ENCODE measurements at places on chromosomes 2 and 18.

DNA sequence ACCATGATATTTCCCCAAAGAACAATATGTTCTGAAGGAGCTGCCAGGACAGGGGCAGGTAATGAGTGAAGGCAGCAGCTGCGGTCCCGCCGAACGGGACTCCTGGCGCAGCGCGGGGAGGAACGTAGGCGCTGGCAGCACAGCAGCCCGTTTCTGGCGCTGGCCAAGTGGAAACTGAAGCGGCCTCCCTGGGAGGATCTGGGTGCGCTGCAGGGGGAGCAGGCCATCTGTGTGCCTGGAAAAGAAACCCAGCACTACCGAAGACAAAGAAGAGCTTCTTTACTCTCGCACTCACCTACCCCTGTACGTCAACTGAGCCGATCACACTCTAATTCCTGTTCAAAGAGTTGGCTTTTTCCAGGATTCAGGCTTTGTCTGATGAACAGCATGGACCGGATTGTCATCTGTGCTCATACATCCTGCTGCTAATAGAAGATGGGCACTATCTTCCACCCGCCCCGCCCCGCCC is 11.8 kb downstream of the G6PC2 start:
- DNase-seq, result peak; percentile 74

- no peak for DNase-seq
Measured at GRCh38 chr18:21714474-21714873, 9.9 kb upstream of the ABHD3 start.

- no peak for DNase-seq
Measured at GRCh38 chr18:54739476-54739875, 88.8 kb upstream of the RAB27B start.

GRCh38 chr2:217279140-217279539 is 419.3 kb upstream of the TNP1 start:
- DNase-seq, result no peak

DNA sequence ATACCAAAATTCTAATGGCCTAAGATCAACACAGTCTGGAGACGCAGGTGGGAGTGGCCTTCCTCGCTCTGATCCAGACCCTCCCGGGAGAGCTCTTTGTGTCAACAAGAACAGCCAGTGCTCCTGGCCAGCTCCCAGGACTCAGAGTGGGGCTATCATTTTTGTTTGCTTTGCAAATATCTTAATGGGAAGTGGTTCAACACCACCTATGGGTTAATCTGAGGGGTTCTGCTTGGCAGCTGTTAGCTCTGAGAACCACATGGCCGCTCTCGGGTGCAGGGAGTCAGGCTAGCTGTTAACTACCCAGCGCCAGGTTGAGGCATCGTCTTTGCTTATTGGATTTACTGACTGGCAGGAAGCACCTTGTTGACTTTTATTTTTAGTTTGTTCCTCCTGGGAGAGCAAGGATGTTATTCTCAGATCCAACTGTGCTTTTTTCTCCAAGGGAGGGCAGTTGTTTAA is 184.8 kb upstream of the SP5 start:
- peak; percentile 70 for DNase-seq

GRCh38 chr2:176114930-176115625 is 1.5 kb upstream of the HOXD10 start:
- no peak for DNase-seq

GRCh38 chr2:200617156-200618053 is 31.6 kb downstream of the AOX1 start:
- no peak for DNase-seq

DNA sequence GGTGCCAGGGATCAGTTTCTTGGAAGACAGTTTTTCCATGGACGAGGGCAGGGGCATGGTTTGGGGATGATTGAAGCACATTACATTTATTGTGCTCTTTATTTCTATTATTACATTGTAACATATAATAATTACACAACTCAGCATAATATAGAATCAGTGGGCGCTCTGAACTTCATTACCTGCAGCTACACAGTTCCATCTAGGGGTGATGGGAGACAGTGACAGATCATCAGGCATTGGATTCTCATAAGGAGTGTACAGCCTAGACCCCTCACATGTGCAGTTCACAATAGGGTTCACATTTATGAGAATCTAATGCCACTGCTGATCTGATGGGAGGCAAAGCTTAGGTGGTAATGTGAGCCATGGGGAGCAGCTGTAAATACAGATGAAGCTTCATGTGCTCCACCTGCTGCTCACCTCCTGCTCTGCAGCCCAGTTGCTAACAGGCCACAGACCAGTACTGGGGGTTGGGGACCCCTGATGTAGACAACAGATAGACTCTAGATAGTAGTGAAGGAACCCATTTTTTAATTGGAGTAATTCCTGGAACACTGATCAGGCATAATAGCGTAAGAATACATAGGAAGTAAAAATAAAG is 41.5 kb upstream of the MC4R start:
- DNase-seq, result no peak

DNA sequence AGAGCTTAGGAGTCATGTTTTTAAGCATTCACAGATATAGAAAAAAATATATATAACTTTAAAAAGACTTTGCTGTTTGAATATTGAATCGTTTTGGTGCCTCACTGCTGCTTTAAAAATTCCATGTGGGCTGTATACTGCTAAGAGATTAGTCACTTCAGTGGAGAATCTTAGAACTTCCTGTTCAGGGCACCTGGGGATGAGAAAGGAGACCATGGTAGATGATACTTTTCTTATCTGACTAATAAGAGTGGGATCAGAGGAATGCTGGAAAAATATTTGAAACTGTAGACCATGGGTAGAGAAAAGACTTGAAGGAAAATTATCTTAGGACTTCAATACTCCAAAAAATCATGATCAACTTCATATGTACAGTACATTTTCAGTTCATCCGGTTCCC is 442.2 kb upstream of the SETBP1 start:
- no peak for DNase-seq

- no peak for DNase-seq
Measured at GRCh38 chr2:225891013-225891412, 491.5 kb downstream of the NYAP2 start.

- no peak for DNase-seq
Measured at GRCh38 chr2:169118060-169118459, 48.7 kb downstream of the DHRS9 start.

DNA sequence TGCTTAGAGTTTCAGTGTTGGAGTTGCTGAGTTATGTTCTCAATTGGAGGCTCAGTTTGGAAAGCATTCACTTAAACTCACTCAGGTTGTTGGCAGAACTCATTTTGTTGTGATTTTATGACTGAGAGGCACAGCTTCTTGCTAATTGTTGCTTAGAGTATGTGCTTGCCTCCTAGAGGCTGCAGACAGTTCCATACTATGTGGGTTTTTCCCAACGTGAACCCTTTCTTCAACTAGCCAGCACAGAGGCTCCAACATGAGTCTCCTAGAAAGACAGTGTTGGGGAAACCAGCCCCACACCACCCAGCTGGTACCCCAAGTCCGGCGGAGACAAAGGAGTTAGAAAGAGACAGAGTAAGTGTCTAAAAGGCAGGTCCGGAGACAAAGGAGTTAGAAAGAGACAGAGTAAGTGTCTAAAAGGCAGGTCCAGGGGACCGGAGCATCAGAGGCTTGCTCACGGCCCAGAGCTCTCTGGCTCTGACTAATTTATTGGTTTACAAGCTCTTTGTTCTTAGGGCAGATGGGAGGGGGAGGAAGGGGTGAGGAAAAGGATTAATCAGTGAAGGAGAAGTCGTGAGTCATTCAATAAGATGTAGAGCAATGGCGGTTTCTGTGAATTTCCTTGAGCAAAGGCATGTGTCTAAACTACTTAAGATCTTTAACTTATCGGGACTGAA is 999.7 kb upstream of the LRRTM1 start:
- no peak for DNase-seq

DNA sequence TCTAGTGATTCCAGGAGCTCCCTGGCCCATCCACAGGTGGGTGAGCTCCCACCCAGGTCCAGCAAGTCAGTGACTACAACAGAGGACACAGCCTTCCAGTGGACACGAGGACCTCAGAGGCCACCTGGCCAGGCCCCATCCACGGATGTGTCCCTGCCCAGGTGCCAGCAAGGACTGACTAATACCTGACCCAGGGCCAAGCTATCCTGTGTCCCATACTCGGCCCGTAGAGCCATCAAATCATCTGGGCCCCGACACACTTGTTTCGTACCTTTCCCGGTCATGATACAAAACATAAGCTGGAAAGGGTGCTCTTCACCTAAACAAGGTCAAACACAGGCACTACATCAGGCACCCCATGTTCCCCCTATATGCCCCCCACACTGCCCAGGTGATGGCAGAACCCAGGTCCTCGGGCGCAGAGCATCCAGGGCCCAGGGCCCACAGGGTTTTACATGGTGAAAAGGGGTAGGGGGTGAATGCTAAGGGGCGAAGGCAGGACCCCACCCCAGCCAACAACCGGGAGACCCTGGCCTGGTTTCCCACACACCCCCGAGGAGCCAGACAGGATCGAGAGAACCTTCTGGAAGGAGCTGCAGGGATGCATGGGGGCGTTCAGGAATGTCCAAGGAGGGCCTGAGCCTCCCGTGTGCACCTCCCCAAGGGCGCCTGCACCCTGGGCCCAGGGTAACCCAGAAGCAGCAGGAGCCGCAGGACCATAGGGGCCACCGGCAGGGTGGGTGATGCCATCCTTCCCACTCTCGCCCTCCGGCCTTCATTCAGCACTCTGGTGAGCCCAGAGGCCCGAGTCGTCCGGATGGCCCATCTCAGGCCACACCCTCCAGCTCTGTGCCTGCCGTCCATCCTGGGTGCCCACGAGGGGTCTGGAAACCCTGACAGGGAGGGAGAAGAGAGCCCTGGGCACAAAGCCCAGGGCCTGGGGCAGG is 94.3 kb downstream of the HDAC4 start:
- DNase-seq, result no peak

DNA sequence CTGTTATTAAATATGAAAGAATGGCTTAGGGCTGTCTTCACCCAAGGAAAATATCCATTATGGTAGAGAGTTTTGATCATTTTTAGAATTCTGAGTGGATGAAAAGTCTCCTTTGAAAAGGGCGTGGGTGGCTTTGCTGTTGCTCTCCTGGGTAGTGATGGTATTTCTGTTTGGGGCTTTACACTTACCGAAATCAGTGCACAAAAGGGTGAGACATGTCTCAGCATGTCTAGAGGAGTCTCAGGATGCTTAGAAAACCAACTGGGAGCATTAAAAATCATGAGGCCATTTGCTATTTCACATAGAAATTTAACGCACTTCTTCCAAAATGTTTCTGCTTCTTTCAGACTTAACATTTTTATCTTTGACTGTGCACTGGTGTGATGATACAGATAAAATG is 49.6 kb downstream of the ZCCHC2 start:
- no peak for DNase-seq

- no peak for DNase-seq
Measured at GRCh38 chr18:58604311-58604710, 24.6 kb downstream of the ALPK2 start.

DNA sequence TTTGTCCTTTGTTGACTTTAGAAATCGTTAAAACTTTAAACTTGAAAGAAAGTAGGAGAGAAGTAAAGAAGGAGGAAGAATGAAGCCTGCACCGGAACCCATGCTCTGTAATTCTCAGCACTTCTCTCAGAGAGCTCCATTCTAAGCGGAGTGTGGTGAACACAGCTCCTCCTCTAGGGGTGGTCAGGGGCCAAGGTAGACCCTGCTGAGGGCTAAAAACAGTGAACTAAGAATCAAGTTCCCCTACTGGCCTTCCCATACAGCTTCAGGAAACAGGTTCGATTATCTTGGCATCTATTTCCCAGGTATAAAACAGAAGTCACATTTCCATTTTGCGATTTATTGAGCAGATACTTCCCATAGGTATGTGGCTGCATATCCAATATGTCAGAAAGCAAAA is 92.7 kb upstream of the ASAP2 start:
- DNase-seq, result no peak

- no peak for DNase-seq
Measured at GRCh38 chr2:24926602-24927252, 6.7 kb upstream of the ADCY3 start.

- DNase-seq, result no peak
Measured at GRCh38 chr2:105660489-105660888, 84.2 kb upstream of the NCK2 start.

- DNase-seq, result no peak
Measured at GRCh38 chr2:136232456-136233172, 114.7 kb upstream of the CXCR4 start.

- DNase-seq, result peak; percentile 63
Measured at GRCh38 chr2:71939588-71940535, 207.8 kb downstream of the CYP26B1 start.

GRCh38 chr2:20186855-20187187 is 38.1 kb downstream of the SDC1 start:
- no peak for DNase-seq

GRCh38 chr2:222609381-222609780 is 46.5 kb downstream of the FARSB start:
- DNase-seq, result no peak

DNA sequence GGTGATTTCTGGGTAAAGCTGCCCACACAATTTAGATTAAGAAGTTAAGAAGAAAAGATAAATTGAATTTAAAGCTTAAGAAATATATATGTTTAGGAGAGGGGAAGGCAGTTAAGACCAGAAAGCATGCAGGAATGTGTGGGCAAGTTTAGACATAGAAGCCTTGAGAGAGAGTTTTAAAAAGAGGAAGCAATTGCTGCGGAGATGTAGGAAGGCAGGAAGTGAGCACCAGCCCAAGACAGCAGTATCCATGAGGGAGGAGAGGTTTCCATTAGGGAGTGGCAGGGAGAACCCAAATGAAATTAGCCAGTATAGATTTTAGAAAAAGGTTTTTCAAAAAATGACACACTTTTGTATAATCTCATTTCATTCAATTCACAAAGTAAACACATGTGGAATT is 24.3 kb downstream of the DSC2 start:
- no peak for DNase-seq

DNA sequence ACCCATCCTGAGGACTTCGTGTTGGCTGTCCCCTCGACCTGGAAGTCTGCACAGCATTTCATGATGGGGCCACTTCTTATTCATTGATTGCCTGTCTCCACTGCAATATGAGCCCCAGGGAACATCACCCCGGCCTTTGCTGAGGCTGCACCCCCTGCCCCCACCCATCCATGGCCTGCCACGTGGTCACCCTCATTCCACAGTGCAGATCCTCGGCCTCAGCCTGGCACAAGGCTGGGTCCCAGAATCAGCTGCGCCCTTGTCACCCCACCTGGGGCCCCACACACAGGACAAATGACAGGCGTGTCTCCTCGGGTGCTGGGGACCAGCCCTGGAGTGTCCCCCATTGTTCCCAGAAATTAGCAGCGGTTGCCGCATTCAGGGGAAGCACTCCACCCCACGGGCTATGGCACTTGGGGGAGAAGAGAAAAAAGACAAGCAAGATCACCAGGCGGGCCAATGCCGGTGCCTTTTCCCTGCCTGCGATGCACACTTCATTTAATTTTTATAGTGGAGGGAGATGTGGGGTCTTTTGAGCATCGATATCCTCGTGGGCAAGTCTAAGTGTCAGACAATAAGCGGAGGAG is 157.4 kb downstream of the INHBB start:
- DNase-seq, result no peak

Data from left forelimb (tissue), 1 donor.